ENCODE measurements at places on chromosomes 5 and 9.

GRCh38 chr5:32475334-32476097, 31.0 kb upstream of the ZFR start:
- DNase-seq, result peak; percentile 1

GRCh38 chr9:114223564-114224246, 68.4 kb downstream of the COL27A1 start:
- DNase-seq, result no peak

- DNase-seq, result no peak
Observed at GRCh38 chr9:91562416-91562815, 138.8 kb upstream of the NFIL3 start.

- DNase-seq, result no peak
Observed at GRCh38 chr5:148825716-148826052, 727 bp upstream of the ADRB2 start.

GRCh38 chr5:97338729-97339128, 155.7 kb upstream of the RIOK2 start:
- no peak for DNase-seq

DNA sequence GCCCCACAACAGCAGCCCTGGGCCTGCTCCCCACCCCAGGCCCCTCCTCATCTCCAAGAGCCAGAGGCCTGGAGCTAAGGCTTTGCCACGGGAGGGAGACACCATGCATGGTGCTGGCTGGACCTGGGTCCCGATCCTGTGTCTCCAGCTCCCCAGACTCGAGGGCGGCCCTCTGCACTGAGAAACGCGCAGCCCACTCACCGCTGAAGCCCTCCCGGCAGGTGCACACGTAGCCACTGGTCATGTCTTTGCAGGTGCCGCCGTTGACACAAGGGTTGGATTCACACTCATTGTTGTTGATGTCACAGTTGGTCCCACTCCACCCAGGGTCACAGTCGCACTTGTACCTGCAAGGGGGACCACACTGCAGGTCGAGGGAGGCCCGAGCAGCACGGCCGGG, 30.4 kb upstream of the SEC16A start:
- DNase-seq, result no peak

DNA sequence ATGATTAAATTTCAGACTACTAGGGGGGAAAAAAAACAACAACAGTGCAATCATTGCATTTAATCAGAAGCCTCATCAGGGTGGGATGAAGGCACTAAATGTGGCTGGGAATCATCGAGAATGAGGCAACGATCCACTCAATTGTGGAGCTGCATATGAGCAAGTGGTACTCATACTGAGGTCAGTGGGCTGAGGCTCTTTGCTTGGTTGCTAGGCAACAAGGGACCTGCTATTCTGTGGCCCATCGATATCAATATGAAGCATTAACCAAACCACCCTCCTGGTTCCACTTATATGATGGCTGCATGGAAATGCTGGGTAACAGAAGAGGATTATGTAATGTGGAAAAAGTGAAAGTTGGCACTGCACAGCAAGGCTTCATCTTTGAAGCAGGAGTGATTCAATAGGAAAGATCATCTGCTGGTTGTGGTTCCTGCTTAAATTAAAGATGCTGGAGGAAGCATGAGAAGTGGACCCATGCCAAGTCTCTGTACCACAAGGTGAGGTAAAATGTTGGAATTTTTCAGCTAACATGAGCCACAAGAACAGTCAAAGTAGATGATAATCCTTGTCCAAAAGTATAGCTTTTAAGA, 159.8 kb upstream of the HMHB1 start:
- DNase-seq, result no peak

GRCh38 chr9:122228191-122228567, 578 bp downstream of the LHX6 start:
- no peak for DNase-seq
